ENCODE measurements at places on chromosomes 6 and 20.

DNA sequence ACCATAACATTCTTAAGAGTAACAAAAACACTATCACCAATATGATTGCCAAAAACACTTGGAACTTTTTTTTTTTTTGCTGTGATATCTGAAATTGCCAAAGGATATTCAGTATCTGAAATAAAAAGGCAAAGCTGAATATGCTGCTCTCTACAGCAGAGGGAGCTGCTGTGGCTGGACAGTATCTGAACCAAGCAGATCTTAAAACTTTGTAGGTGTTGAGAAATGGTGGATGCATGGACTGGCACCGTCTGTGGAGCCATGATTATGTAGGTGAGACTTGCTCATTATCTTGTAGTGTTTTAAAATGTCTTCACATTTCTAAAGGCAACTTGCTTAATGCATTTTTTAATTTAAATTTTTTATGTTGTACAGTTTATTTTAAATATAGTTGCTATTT is 9.2 kb downstream of the PDCD2 start:
- no peak overlapping the region for H3K4me3 ChIP-seq
- no peaks in the 10 kb centered on the region for H3K4me1 ChIP-seq
- H3K27ac ChIP-seq, result no peak overlapping the region
- no peak for DNase-seq

DNA sequence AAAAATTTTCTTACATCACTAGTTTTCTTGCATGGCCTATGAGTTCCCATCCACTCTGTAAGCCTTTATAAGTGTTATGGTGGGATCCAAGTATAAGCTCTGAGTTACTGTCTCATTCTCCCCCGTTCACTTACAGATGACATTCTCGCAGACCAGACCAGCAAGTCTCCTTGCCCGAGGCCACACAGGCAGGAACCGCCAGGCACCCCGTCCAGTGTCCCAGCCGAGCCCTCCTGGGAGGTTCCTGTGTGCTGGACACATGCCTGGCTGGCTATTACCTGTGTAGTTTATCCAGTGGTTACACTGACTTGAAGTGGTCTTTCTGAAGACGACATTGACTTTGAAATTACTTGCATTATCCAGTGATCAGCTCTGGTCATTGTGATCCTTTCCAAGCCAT is 234.8 kb upstream of the QKI start:
- no peak overlapping the region for H3K4me3 ChIP-seq
- H3K36me3 ChIP-seq, result no peaks in the 10 kb centered on the region
- H3K27ac ChIP-seq, result no peak overlapping the region
- H3K27me3 ChIP-seq, result no peaks in the 10 kb centered on the region

GRCh38 chr6:134850721-134851305 is 99.1 kb downstream of the ALDH8A1 start:
- no peak overlapping the region for H3K4me3 ChIP-seq
- no peaks in the 10 kb centered on the region for H3K27me3 ChIP-seq
- DNase-seq, result no peak
- H3K4me1 ChIP-seq, result no peaks in the 10 kb centered on the region
- no peak overlapping the region for H3K27ac ChIP-seq

GRCh38 chr6:160088784-160089533 is 32.7 kb upstream of the SLC22A1 start:
- H3K4me3 ChIP-seq, result no peak overlapping the region
- no peak overlapping the region for H3K27ac ChIP-seq
- peaks cover 97% of the 10 kb centered on the region for H3K36me3 ChIP-seq
- no peaks in the 10 kb centered on the region for H3K27me3 ChIP-seq
- peaks cover 4% of the 10 kb centered on the region for H3K4me1 ChIP-seq

- no peaks in the 10 kb centered on the region for H3K27me3 ChIP-seq
- H3K4me1 ChIP-seq, result no peaks in the 10 kb centered on the region
- no peak overlapping the region for H3K4me3 ChIP-seq
- H3K27ac ChIP-seq, result no peak overlapping the region
- no peak for DNase-seq
- no peaks in the 10 kb centered on the region for H3K36me3 ChIP-seq
These were observed 34.8 kb downstream of the PPP1R16B start for GRCh38 chr20:38840053-38840893.

GRCh38 chr6:53095716-53096115 is 30.5 kb downstream of the FBXO9 start:
- H3K36me3 ChIP-seq, result peaks cover 98% of the 10 kb centered on the region
- no peak for DNase-seq
- H3K4me1 ChIP-seq, result no peaks in the 10 kb centered on the region
- no peak overlapping the region for H3K4me3 ChIP-seq
- no peaks in the 10 kb centered on the region for H3K27me3 ChIP-seq
- H3K27ac ChIP-seq, result no peak overlapping the region

DNA sequence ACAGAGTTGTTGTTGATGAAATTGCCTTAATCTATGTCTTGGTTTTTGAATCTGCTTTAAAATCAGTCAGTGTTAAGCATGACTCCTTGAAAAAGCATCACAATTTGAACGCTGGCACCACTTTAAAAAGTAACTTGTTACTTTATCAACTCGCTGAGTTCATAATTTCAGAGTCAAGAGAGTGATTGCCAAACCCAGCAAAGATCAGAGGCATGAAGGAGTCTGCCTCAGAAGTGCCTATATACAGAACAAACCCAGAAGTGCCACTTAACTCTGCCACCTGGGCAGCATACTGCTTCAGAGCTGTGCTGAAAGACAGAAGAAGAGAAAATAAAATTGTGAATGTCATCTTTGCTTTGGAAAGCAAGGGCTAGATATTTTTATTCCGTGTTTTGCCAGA is 73.6 kb upstream of the HCRTR2 start:
- H3K4me1 ChIP-seq, result no peaks in the 10 kb centered on the region
- H3K27ac ChIP-seq, result no peak overlapping the region
- no peak overlapping the region for H3K4me3 ChIP-seq
- H3K36me3 ChIP-seq, result no peaks in the 10 kb centered on the region
- DNase-seq, result no peak

GRCh38 chr6:157034436-157035230 is 257.5 kb downstream of the ARID1B start:
- DNase-seq, result no peak
- no peaks in the 10 kb centered on the region for H3K27me3 ChIP-seq
- peaks cover 5% of the 10 kb centered on the region for H3K4me1 ChIP-seq
- no peak overlapping the region for H3K4me3 ChIP-seq
- no peaks in the 10 kb centered on the region for H3K36me3 ChIP-seq
- no peak overlapping the region for H3K27ac ChIP-seq

GRCh38 chr6:42049116-42049809 is 1.1 kb upstream of the TAF8 start:
- H3K4me1 ChIP-seq, result peaks cover 37% of the 10 kb centered on the region
- H3K27me3 ChIP-seq, result no peaks in the 10 kb centered on the region
- DNase-seq, result peak; percentile 26
- H3K36me3 ChIP-seq, result no peaks in the 10 kb centered on the region
- H3K4me3 ChIP-seq, result peak overlapping the region; percentile 93

DNA sequence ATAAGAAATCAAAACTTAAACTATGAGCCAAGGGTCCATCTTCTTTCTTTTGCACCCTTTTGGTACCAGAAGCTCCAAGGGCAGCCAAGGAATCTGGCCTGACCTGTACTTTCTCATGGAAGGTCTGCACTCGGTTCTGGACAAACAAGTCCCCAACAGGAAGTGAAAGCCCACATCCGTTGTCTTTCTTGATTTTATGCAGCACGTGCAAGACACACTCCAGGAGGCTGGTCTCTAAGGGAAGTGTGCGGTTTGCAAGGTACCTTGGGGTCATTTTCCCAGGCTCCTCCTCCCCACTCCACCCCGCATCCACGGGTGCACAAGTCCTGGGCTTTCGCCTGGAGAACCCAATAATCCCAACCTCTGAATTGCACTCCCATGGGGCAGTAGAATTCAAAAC is 101.9 kb downstream of the NFATC2 start:
- H3K4me3 ChIP-seq, result no peak overlapping the region
- no peaks in the 10 kb centered on the region for H3K36me3 ChIP-seq
- H3K27ac ChIP-seq, result no peak overlapping the region
- H3K27me3 ChIP-seq, result no peaks in the 10 kb centered on the region
- DNase-seq, result no peak

DNA sequence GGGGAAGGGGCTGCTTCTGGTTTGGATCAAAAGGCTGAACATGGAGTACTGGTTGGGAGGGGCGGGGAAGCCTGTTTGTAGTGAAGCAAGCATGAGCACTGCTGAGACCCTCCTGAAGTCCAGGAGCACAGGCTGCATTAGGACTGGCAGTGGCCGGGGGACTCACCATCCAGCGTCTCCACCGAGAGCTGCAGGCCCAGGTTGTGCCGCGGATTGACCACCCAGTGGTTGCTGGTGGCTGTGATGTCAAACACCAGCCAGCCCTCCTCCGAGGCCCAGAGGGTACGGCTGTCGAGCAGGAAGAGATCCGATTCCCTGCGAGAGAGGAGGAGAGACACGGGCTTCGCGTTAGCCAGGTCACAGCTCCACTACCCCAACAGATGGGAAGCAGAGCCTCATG is 64.1 kb downstream of the BMP7 start:
- no peaks in the 10 kb centered on the region for H3K4me1 ChIP-seq
- H3K4me3 ChIP-seq, result no peak overlapping the region
- DNase-seq, result no peak

DNA sequence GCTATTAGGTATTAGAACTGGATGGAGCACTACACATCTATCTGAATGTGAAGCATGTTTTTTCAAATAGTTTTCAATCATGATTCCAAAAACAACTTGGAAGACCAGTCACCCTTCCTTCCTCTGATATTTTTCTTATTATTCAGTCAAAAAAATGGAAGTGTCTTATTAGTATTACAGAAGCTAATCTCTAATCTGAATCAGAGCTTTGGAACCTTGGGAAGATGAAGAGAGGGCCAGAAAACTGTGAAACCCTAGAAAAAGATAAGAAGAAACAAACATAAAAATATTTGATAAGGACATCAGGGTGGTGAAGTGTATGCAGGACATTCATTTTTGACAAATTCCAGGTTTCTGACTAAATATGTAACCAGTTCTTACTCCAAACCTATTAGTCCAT is 166.3 kb upstream of the PRSS16 start:
- no peak for DNase-seq
- H3K36me3 ChIP-seq, result no peaks in the 10 kb centered on the region
- H3K4me1 ChIP-seq, result no peaks in the 10 kb centered on the region
- H3K27me3 ChIP-seq, result peaks cover 14% of the 10 kb centered on the region
- H3K27ac ChIP-seq, result no peak overlapping the region

DNA sequence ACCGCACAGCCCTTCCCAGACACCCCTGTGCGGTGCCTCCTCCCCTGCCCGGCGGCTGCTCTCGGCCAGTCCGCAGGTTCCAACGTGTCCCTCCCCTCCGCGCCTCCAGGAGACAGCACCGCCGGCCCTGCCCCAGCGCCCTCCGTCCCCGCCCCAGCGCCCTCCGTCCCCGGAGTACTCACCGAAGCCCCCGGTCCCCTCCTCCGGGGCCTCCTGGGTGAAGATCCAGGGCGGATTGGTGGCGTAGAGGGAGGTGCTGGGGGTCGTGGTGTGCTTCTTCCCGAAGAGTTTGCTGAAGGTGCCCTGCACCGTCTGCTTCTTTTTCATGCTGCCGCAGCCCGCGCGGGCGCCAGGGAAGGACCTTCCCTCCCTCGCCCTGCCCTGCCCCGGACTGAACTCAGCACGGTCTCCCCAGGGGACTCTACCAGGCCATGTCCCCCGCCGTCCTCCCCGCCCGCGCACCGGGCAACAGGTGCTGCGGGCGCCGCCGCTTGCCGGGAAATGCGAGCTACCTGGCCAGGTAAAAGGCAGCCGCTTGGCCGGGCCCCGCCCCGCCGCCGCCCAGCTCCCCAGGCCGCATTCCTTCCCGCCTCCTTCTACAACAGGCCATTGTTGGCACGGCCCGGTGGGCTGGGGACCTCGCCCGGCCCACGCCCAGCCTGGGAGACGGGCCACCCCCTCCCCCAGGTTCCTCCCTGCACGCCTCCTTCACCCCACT is at the start of gene C6orf132:
TSS of gene C6orf132 (minus strand) at position 503 of the 718 bp plus-strand sequence. CDS start at position 327, 176 bp downstream.
- peak within 1 kb of the TSS; percentile 28 for H3K4me3 ChIP-seq
- no peaks in the 10 kb centered on the region for H3K36me3 ChIP-seq
- H3K27me3 ChIP-seq, result no peaks in the 10 kb centered on the region
- peaks cover 30% of the 10 kb centered on the region for H3K4me1 ChIP-seq
- no peak within 1 kb of the TSS for H3K27ac ChIP-seq

DNA sequence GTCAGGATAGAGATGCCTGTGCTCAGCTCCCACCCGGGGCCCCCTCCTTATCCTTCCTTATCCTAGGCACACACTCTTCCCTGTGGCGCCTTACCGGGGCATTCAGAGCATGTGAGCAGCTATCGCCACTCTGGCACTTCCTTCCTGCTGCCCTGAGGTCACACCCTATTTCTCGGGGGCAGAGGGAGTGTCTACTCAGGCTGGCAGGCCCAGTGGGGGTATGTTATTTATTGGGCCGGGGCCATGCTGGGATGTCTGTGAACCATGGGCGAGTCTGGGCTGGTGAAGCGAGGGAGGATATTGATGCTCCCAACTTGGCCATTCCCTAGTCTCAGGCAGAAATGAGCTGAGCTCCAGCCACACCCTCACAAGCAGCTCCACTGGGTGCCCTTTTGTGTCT is 3.9 kb upstream of the LY6G6D start:
- H3K4me3 ChIP-seq, result no peak overlapping the region
- no peaks in the 10 kb centered on the region for H3K27me3 ChIP-seq
- no peak overlapping the region for H3K27ac ChIP-seq
- no peak for DNase-seq

- H3K27ac ChIP-seq, result no peak overlapping the region
These were observed 100.9 kb downstream of the RNF144B start for GRCh38 chr6:18488004-18488403.

DNA sequence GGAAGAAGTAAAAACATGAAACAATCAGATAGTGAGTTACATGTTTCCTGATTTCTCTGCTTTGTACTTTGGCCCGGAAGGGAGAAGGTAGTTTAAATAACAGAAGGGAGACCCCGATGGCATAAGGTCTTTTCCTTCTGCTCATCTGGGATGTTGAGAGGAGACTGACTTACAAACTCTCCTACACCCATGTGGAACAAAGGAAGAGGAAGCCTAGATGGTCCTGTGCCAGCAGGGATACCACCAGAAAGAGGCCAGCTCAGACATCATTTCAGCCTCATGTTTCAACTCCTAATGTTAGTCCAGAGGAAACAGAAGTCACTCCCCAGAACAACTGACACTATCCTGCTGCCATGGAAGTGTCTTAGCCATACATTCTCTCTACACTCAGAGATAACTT is 250.7 kb upstream of the NOX3 start:
- H3K4me1 ChIP-seq, result no peaks in the 10 kb centered on the region
- DNase-seq, result no peak
- H3K27ac ChIP-seq, result no peak overlapping the region
- no peak overlapping the region for H3K4me3 ChIP-seq
- H3K36me3 ChIP-seq, result no peaks in the 10 kb centered on the region

DNA sequence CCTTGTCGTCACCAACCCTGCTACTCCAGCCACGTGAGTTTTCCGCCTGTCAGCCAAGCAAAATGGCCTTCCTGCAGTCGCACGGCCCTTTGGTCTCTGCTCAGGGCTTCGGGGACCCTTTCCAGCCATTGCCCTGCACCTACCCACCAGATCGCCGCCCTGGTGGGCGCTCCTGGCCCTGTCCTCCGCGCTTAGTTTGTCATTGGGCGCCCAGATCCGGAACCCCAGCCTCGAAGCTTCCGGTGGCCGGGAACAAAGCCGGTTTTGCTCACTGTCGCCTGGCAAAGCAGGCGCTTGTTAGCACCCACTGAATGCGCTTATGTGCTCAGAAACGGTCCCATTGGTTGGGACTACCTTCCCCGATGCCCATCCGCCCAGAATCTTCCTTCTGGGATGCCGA is 536 bp downstream of the ZFP57 start:
- H3K27me3 ChIP-seq, result no peaks in the 10 kb centered on the region
- no peak for DNase-seq
- no peak overlapping the region for H3K27ac ChIP-seq
- H3K4me1 ChIP-seq, result no peaks in the 10 kb centered on the region
- no peak overlapping the region for H3K4me3 ChIP-seq
